Left ventricle myocardium superior (tissue), 1 donor: ENCODE measurements at places on chromosomes 13 and 19. TPM values are rescaled to one million over a fixed set of nuclear protein-coding genes. Genes with fewer than 3 reads are reported as not detected.

Gene ZNF823
- 3.1 TPM for total RNA-seq

DNA sequence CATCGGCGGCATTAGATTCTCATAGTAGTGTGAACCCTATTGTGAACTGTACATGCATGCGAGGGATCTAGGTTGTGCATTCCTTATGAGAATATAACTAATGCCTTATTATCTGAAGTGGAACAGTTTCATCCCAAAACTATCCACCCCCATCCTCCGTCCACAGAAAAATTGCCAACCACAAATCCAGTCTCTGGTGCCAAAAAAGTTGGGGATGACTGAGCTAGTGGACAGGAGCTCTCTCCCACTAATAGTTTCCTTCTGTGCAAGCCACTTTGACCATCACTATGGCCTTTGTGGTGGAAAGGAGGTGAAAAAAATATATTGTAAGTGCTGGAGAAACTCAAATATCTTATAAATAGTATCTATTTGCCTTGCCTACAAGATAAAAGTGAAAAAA lies 857.8 kb downstream of the DIAPH3 start:
- no peak for DNase-seq

- DNase-seq = no peak
Observed at GRCh38 chr13:29959086-29959485, 108.7 kb upstream of the UBL3 start.

Gene UGGT2
- total RNA-seq = 12.9 TPM

DNA sequence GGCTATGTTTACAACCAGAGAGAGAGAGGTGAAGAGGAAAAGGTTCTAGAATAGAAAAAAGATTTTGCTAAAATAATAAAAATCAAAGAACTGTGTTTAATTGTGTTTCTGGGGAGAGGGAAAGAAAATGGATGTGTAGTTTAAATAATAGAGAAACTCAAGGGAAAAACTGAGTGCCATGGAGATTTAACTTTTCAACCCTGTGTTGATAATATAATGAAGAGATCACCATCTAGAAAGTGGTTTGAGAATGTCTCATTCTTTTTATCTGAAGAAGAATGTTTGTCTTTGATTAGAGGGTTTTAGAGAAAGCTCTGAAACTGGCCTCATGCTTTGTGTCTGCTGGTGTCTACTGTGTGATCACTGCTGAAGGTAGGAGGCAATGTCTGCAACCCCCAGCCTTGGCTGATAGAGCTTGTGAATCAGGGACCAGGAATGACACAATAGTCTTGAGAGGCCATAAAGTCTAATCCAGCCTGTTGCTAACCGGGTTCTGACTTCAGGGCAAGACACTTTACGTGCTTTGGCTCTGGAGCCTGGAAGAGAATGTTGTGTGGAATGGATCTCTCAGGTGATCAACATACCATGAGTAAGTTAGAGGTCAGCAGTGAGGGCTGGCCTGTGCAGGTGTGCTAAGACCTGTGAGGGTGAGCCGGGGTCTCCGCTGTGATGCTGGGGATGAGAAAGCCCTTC lies 5.4 kb downstream of the COL4A2 start:
- no peak for DNase-seq

- DNase-seq = no peak
Observed at GRCh38 chr13:23323946-23324709, 109.4 kb downstream of the SACS start.

DNA sequence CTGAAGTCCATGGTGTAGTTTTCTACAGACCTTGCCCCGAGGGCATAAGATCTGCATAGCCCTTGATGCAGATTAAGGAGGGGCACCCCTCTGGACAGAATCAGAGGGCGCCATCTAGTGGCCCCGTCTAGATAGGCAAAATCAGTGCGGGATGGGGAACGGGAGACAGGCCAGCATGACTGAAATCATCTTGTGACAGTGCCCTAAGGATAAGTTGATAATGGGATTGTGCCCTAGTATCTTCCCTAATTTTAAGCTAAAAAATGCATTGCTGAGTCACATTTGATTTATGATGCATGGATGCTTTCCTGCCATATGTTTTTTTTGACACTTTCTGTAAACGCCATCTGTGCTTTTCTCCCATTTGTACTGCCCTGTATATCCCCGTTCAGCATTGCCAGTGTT lies 19.0 kb upstream of the GPI start:
- DNase-seq = peak; percentile 74

GRCh38 chr19:19429361-19429760 lies 23.9 kb downstream of the GATAD2A start:
- no peak for DNase-seq

GRCh38 chr13:76729691-76730090 lies 156.5 kb downstream of the KCTD12 start:
- DNase-seq = no peak

DNA sequence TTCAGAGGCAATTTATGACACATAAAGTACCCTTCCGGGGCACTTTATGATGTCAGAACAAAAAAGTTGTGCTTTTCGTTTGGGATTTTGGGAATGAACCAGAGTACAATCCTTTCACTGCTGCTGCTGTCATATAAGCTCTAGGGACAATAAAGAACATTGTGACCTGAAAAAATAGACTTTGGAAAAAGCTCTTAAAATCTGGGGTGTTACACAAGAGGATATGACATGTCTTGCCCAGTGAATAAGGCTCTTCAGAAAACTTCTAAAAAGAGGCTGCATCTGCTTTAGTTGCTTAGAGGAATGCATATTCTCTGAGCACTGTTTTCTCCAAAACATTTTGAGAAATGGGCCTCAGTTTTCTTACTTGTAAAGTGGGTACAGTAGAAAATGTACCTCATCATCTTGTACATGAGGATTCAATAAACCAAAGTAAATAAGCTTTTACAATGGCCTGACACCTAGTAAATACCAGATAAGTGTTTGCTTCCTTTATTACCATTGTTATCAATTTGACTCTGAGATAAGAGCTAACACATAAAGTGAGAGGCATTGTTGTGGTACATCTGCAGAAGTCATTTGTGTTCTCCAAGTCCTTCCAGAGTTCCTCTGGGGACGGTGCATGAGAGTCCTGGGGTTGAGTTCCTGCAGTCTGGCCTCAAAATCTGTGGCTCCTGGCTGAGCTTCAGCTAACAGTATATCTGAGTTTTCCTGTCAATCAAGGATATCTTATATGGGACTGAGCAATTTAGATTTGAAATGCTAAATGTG lies 67.4 kb upstream of the EDNRB start:
- no peak for DNase-seq

DNA sequence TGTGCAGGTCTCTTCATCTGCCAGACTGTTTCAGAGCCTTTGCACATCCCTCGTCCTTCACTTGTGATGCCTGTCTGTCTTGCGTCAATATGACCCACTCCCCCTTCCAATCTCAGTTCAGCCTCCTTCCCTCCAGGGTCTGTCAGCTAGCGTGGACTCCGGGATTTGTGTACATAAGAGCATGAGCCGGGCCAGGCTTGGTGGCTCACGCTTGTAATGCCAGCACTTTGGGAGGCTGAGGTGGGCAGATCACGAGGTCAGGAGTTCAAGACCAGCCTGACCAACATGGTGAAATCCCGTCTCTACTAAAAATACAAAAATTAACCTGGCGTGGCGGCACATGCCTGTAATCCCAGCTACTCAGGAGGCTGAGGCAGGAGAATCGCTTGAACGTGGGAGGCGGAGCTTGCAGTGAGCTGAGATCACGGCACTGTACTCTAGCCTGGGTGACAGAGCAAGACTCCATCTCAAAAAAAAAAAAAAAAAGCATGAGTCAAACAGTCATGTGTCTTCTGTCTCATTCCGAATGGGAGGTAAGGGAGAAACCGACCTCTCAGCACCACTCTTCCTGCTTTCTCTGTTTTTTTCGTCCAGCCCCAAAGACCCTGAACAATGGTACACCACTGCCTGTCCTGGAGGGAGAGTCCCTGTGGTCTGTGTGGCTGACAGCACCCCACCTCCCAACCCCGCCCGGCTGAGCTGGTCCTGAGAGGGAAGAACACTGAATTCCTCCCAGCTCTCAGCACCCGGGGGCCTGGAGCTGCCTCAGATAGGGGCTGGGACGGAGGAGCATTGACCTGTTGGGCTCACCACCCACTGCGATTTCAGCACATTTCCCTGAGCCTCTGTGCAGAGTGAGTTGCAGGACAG lies 2.4 kb upstream of the SIGLEC9 start:
- no peak for DNase-seq

- DNase-seq = no peak
Observed at GRCh38 chr19:38878575-38879399, 712 bp upstream of the RINL start.

Gene ADM5
- total RNA-seq = 0.87 TPM

Gene ATP4A
- total RNA-seq = not detected

GRCh38 chr19:10946958-10947657 lies 13.7 kb upstream of the SMARCA4 start:
- no peak for DNase-seq

DNA sequence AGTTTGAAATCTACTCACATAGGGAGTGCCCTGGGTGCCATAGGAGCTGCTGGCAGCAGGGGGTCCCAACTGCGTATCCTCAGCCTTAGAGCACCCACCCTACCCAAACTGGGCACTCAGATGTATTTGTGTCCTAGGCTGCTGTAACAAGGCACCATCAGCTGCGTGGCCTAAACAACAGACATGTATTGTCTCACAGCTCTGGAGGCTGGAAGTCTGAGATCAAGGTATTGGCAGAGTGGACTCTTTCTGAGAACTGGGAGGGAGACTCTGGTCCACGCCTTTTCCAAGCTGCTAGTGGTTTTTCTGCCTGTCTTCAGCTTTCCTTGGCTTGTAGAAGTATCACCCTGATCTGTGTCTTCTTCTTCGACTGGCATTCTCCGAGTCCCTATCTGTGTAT lies 83.6 kb downstream of the FGF14 start:
- DNase-seq = no peak

Gene FAAP24
- not detected for total RNA-seq

DNA sequence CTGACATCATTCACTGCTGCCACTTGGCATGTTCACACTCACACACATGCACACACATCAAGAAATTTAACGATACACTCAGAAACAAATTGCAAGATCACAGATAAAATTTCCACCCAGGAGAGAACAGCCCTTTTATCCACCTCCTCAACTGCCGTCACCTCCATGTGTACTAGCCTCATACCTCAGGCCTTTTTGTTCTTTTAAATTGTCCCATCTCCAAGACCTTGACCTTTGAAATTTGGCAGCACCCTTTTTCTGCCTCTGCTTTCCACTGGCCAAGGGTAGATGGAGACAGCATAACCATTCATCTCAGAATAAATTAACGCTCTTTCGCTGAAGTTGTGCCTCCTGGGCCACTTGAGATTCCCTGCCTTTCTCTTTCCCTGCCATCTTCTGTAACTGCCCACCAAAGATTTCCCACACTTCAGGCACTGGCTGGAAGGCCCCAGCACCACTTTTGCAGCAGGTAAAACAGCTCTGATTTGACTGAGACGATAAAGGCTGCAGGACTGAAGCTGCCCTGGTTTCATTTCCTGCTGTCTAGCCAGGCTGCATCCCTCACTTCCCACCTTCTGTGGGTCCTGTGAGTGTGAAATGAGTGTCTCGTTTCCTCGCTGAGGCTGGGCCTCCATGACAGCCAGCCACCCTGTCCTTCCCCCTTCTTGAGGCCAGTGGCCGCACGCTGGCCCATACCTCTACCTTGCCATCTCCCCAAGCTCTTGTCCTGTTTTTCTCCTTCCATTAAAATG lies 39.3 kb downstream of the MBNL2 start:
- no peak for DNase-seq

GRCh38 chr13:22801402-22802003 lies 379.3 kb upstream of the SGCG start:
- no peak for DNase-seq

Gene PRR36
- 0.15 TPM for total RNA-seq

GRCh38 chr19:56875717-56876116 lies 35.2 kb upstream of the PEG3 start:
- no peak for DNase-seq

- DNase-seq = no peak
Observed at GRCh38 chr19:19140476-19140875, 2.2 kb upstream of the TMEM161A start.

- no peak for DNase-seq
Observed at GRCh38 chr19:21604351-21604926, 99.0 kb downstream of the ZNF429 start.

DNA sequence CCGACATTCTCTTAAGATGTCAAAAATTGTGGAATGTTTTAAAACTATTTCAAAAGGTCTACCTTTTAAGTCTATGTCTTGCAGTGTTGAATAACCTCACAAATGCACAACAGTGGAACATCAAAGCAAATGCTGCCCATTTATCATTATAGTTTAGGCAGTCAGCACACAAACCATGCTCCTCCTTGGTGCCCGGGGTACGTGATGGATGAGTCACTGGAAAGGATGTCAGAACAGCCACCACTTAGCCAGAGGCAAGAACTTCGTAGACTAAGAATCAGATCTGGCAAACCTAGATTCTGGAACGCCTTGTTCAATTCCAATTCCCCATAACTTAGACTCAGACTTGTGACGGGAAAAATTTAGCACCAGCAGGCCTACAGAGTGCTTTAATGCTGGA lies 343.6 kb downstream of the FGF9 start:
- DNase-seq = no peak

GRCh38 chr19:15159251-15159650 lies 41.5 kb downstream of the NOTCH3 start:
- no peak for DNase-seq

Gene ASF1B
- 1.6 TPM for total RNA-seq

GRCh38 chr19:6067975-6068374 lies 42.3 kb downstream of the RFX2 start:
- DNase-seq = no peak

GRCh38 chr19:50564229-50565105 lies 3.8 kb downstream of the LRRC4B start:
- no peak for DNase-seq

Gene SERTM1
- 3.1 TPM for total RNA-seq

DNA sequence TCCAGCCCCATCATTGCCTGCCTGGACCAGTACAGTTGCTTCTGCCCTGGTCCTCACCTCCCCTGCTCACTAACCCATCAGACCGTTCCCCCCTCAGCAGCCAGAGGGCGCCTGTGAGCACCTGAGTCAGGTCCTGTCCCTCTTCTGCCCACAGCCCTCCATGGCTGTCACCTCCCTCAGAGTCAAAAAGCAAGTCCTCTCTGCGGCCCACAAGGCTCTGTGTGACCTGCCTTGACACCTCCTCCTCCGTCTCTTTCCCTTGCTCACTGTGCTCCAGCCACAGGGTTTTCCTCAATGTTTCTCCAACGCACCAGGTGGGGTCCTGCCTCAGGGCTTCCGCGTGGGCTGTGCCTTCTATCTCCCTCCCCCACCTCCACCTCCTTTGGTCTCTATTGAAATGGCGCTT lies 29.4 kb upstream of the PTPRS start:
- DNase-seq = peak; percentile 49

DNA sequence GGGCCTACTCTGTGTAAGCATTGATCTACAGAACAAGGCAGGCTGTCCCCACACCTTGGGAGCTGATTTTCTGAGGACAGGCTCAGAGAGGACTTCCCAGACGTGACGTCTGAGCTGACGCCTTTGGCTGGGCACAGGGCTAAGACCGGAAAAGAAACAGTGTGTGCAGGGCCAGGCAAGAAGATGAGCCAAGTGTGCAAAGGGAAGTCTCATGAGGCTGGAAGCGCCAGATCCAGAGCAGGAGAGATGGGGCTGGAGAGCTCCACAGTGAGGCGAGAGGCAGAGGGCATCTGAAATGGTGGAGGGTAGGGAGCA lies 12.7 kb downstream of the IGLON5 start:
- DNase-seq = no peak

GRCh38 chr19:43265664-43266025 lies 3.7 kb downstream of the PSG9 start:
- DNase-seq = no peak
